Motor neuron (in vitro differentiated cells): ENCODE measurements at places on chromosomes 11 and 22.

- ATAC-seq = peak; percentile 69
These were observed 4.8 kb downstream of the SELENOM start for GRCh38 chr22:31102441-31103081.

DNA sequence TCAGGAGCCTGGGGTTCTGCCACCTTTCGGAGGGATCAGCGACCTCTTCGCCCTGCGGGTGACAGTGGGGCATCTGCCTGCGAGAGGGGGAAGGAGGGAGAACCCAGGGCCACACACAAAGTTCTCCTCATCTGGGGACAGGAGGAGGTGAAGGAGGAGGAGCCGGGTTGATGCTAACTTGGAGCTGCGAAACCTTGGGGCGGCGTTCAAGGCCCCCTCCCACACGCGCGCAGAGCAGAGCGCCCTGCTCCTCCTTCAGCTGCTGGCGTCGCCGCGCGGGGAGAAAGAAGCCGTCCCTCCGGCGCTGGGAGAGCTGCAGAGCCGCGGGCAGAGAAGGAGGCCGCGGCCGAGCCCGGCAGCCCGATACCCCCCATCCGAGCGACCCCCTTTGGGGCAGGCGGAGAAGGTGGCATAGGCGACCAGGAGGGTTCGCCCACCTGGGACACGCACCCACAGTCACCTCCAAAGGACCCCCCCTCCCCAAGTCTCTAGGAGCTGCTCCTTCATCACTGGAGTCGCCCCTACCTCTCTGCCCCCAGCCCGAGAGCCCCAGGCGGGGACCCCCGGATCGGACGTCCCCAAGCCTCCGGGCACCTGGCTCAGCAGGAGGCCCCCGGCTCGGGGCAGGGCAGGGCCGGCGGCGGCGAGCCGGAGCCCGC, at the start of gene RASD2:
TSS of gene RASD2 (plus strand) at position 237 of the 659 bp plus-strand sequence. CDS start 5,979 bp downstream, outside the sequence.
- peak; percentile 75 for ATAC-seq

DNA sequence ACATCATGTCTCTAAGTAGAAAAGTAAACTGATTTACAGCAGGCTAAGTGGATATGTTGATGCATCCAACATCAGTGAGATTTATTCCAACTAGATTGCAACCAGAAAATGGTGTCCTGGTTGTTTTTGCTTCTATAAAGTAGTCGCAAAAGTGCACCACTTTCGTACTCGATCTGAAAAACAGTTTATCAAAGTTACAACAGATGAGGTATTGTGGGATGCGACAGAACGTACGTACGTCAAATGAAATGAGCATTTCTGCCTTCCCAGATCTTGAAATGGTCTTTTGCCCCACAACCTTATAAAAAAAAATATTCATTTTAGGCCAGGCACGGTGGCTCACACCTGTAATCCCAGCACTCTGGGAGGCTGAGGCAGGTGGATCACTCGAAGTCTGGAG, 13.7 kb downstream of the GRAP2 start:
- no peak for ATAC-seq

GRCh38 chr11:12434325-12434654, 56.9 kb downstream of the PARVA start:
- ATAC-seq = no peak

- peak; percentile 63 for ATAC-seq
These were observed 6.3 kb upstream of the IZUMO1R start for GRCh38 chr11:94297985-94298576.

- ATAC-seq = no peak
These were observed 904.4 kb downstream of the BRD1 start for GRCh38 chr22:48923165-48923865.

DNA sequence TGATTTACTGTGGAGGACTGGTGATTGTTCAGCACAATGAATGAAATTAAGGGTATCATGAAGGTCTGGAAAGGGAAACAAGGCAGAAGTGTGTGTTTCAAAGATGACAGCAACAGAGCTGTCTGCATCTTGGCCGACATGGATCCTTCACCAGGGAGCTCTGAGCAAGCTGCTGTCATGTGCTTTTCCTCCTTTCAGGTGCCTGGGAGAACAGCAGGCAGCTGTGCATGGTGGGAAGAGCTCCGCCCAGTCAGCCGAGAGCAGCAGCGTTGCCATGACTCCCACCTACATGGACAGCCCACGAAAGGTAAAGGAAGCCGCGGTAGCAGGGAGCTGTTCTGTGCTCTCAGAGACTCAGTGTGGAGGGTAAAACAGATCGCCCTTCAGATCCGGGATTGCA, 87.1 kb upstream of the YWHAH start:
- ATAC-seq = peak; percentile 97

GRCh38 chr22:26914519-26915185, 257.3 kb downstream of the MIAT start:
- peak; percentile 9 for ATAC-seq

GRCh38 chr11:15119826-15120225, 5.1 kb downstream of the INSC start:
- no peak for ATAC-seq

- no peak for ATAC-seq
These were observed 22.7 kb downstream of the OOSP3 start for GRCh38 chr11:59901306-59901705.

DNA sequence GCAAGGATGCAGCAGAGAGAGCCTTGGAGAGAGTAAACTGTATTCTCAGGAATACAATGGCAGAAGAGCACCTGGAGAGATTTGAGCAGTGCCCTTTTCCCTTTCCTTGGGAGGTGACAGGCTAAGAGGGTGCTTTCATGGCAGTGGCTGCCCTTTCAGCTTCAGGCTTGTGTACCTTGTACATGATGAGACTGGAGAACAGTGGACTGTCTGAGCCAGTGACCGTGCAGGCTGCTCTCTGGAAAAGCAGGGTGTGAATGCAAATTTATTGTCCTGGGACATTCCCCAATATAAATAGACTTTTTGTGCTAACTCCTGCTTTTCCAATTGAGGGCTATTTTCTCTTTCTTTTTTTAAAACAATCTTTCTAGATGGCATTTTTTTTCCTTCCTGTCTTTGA, 99.3 kb downstream of the TRIM44 start:
- ATAC-seq = no peak

- ATAC-seq = peak; percentile 66
These were observed 573 bp downstream of the PPFIA1 start for GRCh38 chr11:70270877-70271648.

DNA sequence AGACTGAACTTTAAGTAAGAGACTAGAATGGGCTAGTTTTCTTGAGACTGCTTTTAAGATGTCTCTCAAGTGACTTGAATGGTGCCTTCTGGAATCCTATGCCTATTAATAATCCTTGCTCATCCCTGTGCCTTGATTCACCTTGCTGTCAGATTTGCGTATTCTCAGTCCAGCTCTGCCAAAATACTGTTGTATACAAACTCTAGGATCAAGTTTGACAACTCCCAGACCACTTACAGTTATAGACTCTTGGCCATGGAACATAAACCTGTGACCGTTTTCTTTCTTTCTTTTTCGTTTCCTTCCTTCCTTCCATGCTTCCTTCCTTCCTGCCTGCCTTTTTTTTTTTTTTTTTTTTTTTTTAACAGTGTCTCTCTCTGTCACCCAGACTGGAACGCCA, 2390.9 kb upstream of the RAG2 start:
- ATAC-seq = no peak
